Cerebellar nuclear complex (tissue), 1 donor: ENCODE measurements at places on chromosomes 5 and 9.

GRCh38 chr5:99000876-99001275, 72.1 kb upstream of the CHD1 start:
- DNase-seq: no peak

DNA sequence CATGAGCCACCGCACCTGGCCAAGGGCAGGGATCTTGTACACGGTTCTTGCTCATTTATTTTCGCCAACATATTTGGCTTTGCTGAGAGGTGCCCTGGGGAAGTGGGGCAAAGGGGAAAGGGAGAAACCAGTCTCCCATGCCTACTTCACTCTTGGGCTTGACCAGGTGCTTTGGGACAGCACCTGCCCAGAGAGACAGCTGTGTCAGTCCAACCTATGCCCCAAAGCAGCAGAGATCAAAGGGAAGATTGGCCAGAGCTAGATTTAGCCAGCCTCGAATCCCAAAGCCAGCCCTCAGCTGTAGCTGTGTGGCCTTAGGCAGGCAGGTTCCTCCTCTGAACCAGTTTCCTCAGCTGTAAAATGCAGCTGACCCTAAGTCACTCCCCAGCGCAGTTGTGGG, 2.3 kb upstream of the PTGES start:
- no peak for DNase-seq

DNA sequence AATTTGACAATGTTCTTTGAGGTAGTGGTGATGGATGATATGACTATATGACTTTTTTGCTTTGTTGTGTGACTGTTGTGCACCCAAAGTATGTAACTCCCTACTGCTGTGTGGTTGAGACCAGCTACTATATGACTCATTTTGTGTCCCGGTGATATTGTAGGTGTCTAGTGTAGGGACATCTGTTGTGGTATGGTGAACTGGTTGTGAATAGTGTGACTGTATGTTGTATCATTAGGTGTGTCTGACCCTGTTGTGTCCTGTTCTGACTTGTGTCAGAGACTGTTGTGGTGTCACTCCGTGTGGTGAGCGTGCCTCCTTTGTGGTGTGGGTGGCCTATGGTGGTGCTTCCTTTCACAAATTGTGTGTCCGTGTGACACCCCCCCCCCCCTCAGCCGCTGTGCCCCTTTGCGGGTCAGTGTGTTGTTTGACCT, 11.2 kb upstream of the CXXC5 start:
- no peak for DNase-seq

DNA sequence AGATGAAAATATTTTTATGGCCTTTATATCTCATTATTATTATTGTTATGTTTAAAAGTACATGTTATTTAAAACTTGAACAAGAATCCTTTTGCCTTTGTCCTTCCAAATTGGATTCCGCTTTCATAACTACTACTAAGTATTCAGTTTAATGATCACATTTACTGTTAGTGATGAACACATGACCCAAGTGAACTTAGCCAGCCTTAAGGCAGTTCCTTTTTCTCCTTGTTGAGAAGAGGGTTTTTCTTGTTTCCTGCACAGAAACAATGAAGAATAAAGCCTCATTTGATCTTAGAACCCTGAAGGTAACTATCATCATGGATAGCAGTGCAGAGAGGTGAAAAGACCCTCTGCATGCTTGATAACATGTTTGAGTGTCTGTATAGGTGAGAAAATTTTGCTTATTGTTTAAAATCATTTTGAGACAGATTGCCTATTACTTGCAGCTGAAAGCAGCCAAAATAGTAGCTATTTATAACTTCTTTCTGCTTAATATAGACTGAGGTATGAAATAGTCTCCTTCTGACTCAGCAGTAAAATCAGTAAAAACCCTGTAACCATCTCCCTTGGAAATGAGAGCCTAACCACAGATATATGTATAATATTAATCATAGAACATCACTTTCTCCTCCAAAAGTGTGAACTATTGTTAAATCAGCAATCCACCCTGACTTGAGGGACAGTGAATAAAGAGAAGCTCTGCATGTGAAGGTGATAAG, 266.2 kb downstream of the SPATA31D1 start:
- no peak for DNase-seq

- no peak for DNase-seq
These were observed 262.0 kb downstream of the HTR1A start for GRCh38 chr5:63700241-63700640.

DNA sequence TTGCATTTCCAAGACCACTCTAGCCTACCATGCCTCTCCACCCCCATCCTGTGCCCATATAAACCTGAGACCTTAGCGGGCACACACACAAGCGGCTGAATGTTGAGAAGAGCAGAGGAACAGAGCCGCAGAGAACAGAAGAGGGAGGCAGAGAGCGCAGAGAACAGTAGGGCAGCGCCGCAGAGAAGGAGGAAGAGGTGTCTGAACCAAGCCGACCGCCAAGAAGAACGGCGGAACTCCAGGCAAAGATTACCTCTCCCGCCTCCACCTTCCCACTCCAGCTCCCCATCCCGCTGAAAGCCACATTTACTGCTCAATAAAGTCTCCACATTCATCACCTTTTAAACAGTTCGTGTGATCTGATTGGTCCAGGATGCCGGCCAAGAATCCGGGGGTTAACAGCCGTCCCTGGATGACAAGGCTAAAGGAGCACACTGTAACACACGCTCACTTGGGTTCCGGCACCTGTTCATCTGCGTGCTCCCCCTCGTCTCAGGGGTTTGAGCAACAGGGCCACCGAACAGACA, 33.2 kb downstream of the GRIN3A start:
- DNase-seq: no peak

GRCh38 chr5:10678244-10678643, 82.8 kb downstream of the DAP start:
- no peak for DNase-seq

- no peak for DNase-seq
These were observed 61.5 kb downstream of the OSTF1 start for GRCh38 chr9:75149841-75150241.

- DNase-seq: no peak
These were observed 250.6 kb downstream of the ARRDC3 start for GRCh38 chr5:91132550-91132949.

DNA sequence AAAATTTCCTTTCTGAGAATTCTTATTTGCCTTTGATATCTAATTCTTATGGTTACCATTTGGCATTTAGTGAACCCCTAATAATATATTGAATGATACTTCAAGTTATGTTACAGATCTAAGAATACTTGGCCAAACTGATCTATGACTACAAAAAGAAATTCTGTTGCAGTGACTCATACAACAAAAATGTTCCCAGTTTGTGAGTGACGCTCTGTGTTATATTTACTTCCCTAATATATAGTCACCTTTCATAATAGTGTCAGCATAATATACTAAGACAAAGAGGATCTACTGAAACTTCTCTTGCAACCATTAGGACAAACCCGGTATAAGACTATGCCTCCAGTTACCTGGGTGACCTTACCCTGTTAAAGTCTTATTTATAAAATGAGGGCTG, 216.9 kb upstream of the TLX3 start:
- no peak for DNase-seq

DNA sequence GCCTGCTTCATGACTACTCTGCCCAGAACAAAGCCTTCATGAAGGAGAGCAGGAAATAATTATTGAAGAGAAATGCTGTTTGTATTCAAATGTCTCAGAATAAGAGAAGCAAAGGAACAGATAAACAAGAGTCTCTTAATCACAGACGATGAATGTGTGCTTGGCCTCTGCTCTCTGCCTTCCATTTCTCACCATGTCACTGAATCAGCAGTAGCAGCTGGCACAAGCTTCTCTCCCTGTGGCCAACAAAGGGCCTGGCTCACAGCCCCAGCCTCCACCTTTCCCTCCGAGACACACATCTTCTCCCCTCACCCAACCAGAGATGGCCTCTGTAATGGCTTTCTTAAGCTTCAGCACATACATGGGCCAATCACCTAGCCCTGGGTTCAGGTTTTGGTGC, 128.1 kb upstream of the SLIT3 start:
- DNase-seq: no peak

- DNase-seq: no peak
These were observed 12.5 kb downstream of the GARNL3 start for GRCh38 chr9:127277099-127277498.

DNA sequence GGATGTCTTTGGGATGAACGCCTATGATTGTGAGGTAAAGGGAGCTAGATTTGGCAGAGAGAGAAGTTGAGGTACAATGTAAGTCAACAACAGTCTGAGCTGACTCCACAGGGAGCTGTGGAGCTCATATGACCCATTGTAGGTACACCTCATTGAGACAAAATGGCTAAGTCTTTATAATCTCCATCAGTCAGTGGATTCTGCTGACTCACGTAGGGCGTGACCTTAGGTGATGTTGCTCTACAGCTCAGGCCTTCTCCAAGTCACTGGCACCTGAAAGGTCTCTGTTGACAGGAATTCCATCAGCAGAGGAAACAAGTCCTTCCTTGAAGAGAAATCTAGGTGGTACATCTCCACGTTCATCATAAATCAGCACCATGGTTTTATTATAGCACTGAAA, 118.2 kb upstream of the PRR16 start:
- DNase-seq: no peak

- DNase-seq: no peak
These were observed 2.3 kb downstream of the WHRN start for GRCh38 chr9:114503009-114503408.

DNA sequence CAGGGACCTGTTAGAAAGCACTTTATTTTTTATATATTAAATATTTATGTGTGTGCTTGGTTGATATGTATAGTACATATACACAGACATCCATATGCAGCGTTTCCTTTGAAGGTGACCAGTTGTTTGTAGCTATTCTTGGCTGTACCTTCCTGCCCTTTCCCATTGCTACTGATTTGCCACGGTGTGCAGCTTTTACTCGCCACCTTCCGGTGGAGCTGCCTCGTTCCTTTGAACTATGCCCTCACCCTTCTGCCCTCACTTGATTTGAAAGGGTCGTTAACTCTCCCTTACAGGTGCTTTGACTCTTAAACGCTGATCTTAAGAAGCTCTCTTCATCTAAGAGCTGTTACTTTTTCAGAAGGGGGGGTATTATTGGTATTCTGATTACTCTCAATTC, 20.5 kb downstream of the RGMB start:
- DNase-seq: no peak

DNA sequence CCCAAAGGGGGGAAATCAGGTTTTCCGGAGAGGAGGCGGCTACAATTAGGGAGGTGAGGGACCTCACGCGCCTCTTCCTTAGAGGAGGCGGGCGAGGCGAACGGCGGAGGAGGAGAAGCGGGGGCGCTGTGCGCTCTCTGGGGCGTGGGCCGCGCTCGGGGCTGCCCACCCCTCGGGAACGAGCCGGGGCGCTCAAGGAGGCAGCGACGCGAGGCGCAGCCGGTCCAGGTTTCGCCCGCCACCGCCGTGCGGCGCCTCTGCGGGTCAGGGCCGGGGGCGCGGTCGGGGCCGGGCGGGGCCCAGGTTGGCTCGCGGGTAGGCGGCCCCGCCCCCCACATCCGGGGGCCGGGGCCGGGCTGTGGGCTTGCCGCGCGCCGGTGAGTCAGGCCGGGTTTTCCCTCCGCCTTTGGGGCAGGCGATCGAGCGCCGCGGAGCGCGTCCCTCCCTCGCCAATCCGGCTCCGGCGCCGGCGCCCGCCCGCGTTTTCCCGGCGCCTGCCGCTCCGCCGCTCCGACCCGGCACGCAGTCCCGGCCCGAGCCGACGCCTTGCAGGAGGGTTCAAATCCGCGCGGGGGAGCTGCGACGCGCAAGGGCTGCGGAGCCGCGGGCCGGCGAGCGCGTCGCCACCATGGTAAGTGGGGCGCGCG, at the start of gene N4BP3:
TSS of gene N4BP3 (plus strand) at position 392 of the 647 bp plus-strand sequence. CDS start 6,052 bp downstream, outside the sequence.
- DNase-seq: no peak

DNA sequence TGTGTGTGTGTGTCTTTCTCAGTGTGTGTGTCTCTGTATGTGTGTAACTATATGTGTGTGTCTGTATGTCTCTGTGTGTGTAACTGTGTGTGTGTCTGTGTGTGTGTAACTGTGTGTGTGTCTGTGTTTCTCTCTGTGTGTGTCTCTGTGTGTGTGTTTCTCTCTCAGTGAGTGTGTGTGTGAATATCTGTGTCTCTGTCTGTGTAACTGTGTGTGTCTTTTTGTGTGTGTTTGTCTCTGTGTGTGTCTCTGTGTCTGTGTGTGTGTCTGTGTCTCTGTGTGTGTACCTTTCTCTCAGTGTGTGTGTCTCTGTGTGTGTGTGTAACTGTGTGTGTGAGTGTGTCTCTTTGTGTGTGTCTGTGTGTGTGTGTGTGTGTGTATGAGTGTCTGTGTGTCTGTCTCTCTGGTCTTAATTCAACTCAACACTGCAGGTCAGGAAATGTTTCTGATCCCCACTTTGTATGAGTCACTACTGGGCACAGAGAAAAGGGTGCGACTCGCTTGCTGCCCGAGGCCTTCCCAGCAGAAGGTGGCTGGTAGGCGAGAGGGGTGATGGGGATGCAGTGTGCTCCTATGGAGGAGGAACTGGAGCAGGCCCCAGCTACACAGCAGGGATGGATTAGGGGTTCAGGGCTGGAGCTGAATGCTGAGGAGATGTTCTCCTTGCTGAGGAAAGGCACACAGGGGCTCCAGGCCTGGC, 52.1 kb downstream of the NSG2 start:
- DNase-seq: no peak

- DNase-seq: no peak
These were observed 6.3 kb downstream of the C5orf15 start for GRCh38 chr5:133962131-133962530.

- DNase-seq: no peak
These were observed 133.7 kb downstream of the DIRAS2 start for GRCh38 chr9:90508940-90509339.

DNA sequence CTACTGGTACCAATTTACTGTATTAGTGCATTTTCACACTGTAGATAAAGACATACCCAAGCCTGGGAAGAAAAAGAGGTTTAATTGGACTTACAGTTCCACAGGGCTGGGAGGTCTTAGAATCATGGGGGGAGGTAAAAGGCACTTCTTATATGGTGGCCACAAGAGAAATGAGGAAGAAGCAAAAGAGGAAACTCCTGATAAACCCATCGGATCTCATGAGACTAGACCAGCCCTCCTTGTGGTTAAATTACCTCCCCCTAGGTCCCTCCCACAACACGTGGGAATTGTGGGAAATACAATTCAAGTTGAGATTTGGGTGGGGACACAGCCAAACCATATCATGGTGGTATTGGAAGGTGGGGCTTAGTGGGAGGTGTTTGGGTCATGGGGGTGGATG, 56.5 kb upstream of the SPDL1 start:
- no peak for DNase-seq

DNA sequence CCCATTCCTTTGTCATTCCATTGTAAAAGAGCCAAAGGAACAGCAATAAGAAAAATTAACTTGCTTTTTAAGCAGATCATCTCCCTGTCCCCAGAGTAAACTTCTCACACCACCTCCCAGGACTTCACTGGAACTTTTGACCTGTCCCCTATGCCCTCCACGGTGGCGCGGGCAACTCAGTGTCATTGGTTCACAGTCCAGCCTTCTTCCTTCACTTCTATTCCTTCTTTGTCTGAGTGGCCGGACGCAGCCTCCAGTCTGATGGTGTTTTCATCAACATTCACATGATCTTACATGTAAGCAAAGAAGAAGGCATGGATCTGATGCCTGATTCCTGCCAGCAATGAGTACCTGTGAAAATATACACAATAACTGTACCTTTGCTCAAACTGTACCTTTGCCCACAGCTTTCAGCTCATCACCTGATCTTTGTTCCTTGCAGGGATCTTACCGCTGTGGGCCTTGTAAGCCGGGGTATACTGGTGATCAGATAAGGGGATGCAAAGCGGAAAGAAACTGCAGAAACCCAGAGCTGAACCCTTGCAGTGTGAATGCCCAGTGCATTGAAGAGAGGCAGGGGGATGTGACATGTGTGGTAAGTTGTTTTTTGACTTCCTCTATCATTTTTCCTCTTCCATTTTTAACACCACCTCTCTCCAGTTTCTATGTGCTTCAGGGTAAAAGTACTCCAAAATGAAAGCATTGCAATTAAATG, 32.5 kb downstream of the THBS4 start:
- no peak for DNase-seq

- DNase-seq: no peak
These were observed 404 bp upstream of the AFAP1L1 start for GRCh38 chr5:149271195-149271715.
